ENCODE measurements at places on chromosomes 5 and 9.

DNA sequence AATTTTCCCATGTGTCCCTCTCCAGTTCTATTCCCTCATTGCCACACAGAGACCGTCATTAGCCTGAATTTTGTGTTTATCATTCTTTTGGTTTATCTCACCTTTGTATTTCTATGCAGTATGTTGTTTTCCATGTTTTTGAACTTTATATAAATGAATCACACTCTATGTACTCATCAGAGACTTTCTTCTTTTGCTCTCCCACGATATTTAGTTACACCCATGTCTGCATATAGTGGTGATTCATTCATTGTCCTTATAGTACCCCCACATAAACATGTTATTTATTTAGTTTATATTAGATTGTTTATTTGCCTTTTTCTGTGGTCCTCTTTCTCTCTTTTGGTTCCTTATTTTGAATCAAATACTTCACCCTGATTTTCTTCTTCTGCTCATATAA, 199.7 kb downstream of the FSTL4 start:
- no peak for DNase-seq

GRCh38 chr5:167296661-167297060, 994.8 kb upstream of the WWC1 start:
- DNase-seq = no peak

DNA sequence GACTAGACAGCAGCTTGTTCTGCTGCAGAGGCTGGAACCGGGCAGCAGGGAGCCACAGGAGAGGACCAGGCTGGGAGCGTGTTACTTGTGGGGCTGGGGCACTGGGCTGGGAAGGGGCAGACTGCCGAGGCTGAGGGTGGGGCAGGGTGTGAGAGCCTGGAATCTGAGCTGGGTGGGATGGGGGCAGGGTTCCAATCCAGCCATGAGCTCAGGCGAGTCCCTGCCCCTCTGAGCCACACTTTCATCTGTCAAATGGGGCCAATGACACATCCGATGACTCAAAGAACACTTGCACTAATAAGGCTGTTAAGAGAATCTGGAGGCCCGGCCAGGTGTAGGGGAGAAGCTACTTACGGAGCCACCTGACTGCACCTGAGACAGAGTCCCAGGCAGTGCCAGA, 18.7 kb upstream of the WDR38 start:
- no peak for DNase-seq

DNA sequence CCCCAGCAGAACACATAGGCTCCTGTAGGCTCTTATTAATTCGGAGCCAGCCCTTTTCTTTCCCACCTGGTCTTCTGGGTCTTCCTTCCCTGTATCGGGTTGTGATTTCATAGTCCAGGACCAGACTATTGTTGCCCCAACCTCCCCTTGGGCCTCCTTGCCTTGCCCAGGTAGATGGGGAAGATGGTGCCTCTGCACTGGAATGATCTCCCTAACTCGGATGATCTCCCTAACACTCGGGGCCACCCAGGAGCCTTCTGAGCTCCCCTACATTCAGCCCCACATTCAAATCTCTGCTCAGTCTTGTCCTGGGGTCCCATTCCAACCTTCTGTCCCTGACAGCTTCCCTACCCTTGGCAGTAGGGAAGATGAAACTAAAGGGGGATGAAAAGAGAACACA, 2.7 kb upstream of the IRF1 start:
- no peak for DNase-seq

GRCh38 chr5:105917189-105917588, 1753.5 kb downstream of the EFNA5 start:
- no peak for DNase-seq
